Tongue (tissue), 3 donors: ENCODE measurements at places on chromosomes 12 and 14. TPM values are rescaled to one million over a fixed set of nuclear protein-coding genes. Genes with fewer than 3 reads are reported as not detected.

GRCh38 chr14:91830777-91831176 lies 36.6 kb downstream of the TC2N start:
- peak; percentile 69 for DNase-seq

DNA sequence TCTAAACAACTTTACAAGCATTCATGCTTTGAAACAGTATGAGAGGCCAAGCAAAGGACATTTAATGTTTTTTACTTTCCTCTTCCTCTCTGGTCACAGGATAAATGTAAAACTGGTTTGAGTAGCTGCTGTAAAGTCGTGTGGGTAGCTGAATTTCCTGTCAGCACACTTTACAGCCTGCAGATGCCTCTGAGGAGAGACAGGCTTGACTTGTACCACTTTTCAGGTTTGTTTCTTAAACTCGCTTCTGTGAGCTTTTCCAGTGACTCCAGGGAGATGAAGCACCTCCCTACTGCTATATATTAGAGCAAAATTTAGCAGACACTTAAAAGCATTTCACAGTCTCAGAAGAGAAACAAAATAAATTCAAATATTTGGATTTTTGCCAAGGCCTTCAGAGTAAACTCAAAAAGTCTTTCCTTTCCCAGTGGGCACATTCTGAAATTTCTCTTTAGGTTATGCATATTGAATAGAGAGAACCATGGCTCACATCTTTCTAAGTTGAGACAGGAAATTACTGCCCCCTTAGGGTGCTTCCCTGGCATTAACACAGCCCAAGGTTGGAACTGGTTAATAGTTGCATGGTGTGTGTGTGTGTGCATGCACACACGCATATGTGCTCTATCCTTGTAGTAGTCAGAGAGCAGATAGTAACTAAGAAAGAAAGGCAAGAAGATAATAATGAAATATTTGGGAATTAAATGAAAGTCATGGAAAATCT lies 557.3 kb upstream of the MIS18BP1 start:
- peak; percentile 10 for DNase-seq

DNA sequence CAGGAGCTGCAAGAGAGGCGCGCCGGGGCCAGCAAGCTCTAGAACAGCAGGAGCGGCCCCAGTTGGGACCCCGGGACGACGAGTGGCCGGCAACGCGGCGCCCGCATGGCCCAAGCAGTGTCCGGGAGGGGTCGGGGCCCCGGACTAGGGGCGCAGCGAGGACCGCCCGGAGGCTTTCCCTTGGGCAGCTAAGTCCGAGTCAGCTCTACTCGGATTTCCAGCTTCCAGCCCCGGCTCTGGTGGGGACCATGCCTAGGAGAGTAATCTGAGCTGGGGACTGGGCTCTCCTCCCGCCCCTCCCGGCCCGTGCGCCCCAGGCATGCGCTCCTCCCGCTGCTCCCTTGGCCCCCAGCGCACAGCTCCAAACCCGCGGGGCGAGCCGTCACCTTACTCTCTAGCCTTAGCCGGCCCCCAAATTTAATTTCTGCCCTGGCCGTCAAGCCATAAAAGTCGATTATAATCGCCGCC lies 41.6 kb upstream of the CAPRIN2 start:
- DNase-seq = peak; percentile 75

- DNase-seq = no peak
Measured at GRCh38 chr14:100862793-100863192, 36.9 kb downstream of the MEG3 start.

GRCh38 chr12:108840605-108841332 lies 16.6 kb downstream of the SSH1 start:
- no peak for DNase-seq

- DNase-seq = no peak
Measured at GRCh38 chr14:56905282-56905681, 95.0 kb upstream of the OTX2 start.

- no peak for DNase-seq
Measured at GRCh38 chr14:44494137-44494536, 12.9 kb downstream of the FSCB start.

DNA sequence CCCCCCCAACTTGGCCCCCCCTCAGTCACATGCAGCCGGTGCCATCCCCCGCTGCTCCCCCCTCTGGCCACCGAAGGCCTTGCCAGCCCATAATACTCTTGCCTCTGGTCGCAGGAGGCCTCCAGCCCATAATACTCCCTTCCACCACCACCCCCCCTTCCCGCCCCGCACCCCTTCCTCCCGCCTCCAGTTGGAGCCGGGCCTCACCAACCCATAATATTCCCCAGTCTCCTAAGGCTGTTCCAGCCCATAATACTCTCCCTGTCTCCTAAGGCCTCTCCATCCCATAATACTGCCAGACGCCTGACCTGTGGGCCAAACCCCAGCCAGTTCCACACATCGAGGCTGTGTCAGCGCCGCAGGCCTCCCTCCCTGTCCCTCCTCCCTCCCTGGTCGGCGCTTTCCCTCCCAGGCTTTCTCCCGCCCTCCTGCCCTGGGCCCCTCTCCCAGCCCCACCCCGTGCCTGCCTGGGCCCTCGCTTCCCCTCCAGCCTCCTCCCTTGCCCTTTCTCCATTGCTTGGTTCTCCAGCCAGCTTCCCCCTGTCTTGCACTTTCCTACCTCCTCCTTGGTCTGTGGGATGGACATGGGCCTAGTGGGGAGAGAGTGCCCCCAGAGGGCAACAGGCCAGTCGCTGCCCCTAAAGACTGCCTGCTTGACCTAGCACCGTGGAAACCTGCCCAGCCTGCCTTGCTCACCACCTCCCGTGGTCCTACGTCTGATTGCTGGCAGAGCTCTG lies 6.8 kb upstream of the CHD4 start:
- DNase-seq = peak; percentile 98

DNA sequence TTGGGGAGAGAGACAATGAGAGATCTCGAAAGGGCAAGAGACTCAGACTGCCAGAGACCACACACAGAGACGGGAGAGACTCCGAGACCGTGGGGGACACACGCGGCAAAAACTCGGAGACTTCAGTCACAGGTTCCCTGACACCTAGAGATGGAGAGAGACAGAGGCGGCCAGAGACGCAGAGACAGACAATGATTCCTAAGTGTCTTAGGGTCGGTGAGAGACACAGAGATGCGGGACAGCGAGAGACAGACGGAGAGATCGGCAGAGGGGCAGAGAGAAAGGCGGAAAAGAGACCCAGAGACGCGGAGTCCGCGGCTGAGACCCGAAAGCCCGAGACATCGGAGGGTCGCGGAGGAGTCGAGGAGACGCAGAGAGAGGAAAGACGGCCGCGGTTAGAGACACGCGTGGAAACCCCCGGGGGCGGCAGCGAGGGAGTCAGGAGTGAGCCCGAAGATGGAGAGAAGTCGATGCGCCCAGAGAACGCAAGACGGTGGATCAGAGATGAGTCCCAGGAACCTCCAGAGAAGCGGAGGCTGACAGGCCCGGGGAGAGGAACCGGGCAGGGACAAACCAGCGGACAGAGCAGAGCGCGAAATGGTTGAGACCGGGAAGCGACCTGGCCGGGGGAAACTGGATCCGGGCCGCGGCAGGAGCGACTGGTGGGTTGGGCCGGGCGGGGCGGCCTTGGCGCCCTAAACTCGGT lies 7.8 kb downstream of the LHX5 start:
- DNase-seq = no peak

GRCh38 chr14:65115615-65116014 lies 13.3 kb upstream of the MAX start:
- DNase-seq = no peak

DNA sequence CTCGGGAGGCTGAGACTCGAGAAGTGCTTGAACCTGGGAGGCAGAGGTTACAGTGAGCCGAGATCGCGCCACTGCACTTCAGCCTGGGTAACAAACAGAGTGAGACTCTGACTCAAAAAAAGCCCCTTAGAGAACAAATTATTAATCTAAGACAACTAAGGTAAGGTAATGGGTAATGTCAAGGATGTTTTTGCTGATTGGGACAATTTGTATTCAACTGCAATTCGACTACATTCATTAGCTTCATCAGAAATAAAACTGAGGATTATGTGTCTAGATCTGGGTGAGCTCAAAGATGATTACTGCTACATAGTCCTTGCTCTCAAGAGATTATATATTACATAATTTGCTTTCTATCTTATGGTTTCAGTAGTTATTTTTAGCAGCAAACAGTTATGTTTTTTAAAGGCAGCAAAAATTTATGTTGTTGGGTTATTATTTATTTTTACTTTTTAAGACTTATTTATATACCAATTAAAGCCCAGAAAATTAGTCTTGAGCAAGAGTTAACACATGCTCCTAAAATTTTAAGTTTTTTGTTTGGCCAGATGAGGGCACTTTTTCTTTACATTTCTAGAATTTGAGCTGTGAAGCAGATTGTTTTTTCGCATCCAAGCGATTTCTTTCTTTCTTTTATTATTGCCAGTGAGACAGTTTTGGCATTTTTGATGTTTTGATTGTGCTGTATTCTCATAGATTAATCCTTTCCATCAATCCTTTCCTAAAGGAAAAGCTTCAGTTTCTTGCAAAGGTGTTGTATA lies 52.3 kb downstream of the PLEKHA5 start:
- DNase-seq = peak; percentile 42

DNA sequence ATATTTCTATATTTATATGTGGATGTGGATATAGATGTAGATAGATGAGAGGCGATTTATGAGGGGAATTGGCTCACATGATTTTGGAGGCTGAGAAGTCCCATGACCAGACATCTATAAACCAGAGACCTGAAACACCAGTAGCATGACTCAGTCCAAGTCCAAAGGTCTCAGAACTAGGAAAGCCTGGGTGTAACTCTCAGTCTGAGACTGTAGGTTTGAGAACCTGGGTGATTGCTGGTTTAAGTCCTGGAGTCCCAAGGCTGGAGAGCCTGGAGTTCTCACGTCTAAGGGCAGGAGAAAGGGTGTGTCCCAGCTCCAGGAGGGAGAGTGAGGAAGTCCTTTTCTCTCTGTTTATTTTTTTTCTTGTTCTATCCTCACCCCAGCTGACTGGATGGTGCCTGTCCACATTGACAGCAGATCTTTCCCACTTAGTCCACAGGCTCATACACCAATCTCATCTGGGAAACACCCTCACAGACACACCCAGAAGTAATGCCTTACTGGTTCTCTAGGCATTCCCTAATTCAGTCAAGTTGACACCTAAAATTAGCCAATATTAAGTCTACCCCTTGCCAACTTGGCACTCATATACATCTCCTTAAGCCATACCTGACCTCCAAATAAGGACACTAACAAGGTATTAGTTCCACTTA lies 45.4 kb downstream of the EMP1 start:
- no peak for DNase-seq

DNA sequence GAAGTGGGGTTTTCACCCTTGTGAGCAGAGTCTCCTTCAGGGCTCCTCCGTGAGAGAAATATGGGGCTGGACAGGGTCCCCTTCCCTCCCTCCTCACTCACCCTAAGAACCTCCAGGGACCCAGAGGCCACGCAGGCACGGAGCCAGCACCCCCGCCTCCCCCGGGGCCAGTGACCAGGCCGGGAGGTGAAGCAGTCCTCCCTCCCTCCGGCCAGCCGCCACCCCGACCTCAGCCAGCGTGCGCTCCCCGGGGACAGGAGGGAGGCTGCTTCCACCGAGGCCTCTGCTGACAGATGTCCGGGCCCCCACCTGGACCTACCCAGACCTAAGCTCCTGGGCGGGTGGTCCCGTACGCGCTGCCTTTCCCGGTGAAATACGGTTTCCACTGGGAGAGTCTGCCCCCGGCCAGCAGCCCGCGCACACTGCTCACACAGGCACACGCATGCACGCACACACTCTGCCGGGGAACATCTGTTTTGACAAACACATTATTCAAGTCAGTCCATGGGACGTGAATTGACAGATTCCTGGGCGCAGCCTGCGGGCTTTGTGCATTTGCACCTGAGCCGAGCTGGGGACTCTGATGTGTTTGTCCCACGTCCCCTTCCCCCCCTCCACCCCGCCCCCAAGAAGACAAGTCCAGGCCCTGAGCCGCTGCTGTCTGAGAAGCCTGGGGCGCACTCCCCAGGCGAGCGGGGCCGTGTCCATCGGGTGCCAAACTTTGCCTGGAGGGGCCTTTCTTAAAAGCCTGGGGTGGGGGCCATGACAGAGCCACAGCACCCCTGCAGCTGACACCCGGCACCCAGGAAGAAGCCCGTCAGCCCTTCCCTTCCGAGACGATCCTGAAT lies 725 bp downstream of the RIMBP2 start:
- peak; percentile 60 for DNase-seq

The MAP1LC3B2 gene
- total RNA-seq = not detected

The TBC1D30 gene
- total RNA-seq = 2.6 TPM

The KRT1 gene
- not detected for total RNA-seq

The GLIPR1L2 gene
- 2.8 TPM for total RNA-seq
